Mesenchymal stem cell (in vitro differentiated cells and primary cell): ENCODE measurements at places on chromosomes 13 and 19.
A peak's percentile ranks its signal among the peaks of the same experiment; 100 is the strongest.

DNA sequence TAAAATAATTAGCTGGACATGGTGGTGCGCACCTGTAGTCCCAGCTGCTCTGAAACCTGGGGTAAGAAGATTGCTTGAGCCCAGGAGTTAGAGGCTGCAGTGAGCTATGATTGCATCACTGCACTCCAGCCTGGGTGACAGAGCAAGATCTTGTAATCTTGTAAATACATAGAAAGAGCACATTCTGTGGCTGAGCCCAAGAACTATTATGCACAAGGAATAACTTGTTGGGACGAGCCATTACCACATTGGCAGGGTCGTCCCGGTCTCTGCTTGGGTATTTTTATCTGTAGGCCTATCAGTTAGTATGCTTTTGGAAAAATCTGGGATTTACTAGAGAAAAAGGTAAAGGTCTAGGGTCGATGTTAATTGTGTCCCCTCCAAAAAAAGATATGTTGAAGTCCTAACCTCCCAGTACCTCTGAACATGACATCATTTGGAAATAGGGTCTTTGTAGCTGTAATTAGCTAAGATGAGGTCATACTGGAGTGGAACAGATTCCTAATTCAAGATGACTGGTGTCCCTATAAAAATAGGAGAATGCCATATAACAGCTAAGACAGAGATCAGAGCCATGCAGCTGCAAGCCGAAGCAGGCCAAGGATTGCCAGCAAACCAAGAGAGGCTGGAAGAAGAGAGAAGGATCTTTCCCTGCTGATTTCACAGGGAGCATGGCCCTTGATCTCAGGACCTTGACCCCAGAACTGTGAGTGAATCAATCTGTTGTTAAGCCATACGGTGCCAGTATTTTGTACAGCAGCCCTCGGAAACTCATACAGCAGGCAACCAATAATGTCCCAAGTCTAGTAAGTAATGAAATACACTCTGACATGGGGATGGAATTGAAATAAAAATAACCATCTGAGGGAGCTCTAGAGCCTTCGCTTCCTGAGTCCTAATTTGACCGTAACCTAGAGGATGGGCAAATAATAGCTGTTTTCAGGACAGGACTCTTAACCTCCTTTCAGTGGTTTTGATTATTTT, 77.0 kb downstream of the TM9SF2 start:
- DNase-seq, result peak; percentile 8

- DNase-seq, result no peak
These were observed 2163.1 kb upstream of the PCDH20 start for GRCh38 chr13:63578796-63579195.

DNA sequence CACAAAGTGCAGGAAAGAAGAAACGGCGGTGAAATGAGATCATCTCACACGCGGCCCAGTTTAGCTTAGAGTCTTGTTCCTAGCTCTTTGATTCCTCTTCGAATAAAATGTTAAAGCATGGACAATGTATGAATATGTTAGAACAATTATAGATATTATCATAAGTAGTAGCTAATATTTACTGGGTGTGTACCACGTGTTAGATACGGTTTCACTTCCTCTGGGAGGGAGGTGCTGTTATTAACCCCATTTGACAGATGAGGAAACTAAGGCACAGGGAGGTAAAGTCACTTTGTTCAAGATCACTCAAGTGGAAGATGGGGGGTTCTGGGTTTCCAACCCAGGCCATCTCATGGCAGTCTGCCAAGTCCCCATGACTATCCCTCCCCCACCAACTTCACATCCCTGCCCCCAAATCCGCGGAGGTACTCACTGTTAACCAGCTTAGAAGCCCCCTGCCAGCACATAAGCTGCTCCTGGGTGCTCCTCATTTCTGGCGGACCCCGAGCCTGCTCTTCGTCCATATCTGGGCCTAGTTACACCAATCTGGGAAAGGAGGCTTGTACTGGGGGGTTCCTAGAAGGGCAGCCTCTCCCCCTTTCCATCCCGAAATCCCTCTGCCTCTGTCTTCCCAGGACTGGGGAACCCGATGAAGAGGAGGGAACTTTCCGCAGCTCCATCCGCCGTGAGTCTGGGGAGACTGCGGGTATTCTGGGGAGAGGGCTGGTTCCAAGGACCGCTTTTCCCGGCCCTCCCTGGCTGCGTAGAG, 1.0 kb upstream of the FXYD7 start:
- DNase-seq, result no peak

- DNase-seq, result peak; percentile 67
These were observed 6.4 kb downstream of the KLF2 start for GRCh38 chr19:16330806-16331690.

DNA sequence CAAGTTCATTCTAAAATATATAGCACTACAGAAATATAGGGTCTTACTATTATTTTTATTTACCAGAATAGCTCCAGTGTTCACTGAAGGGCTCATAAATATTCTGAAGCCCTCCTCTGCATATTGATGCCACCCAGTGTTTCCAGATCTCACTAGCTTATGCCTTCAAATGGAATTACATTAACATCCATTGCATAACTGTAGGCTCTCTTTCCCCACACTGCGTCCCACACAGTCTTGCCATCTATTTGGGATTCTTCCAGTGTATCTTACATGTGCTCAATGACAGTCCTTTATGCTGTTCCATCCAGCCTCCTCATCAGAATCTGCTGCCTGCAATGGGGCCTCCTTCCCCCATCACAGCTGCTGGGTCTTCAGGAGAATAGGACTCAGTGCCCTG, 137.2 kb downstream of the CYSLTR2 start:
- DNase-seq, result no peak

DNA sequence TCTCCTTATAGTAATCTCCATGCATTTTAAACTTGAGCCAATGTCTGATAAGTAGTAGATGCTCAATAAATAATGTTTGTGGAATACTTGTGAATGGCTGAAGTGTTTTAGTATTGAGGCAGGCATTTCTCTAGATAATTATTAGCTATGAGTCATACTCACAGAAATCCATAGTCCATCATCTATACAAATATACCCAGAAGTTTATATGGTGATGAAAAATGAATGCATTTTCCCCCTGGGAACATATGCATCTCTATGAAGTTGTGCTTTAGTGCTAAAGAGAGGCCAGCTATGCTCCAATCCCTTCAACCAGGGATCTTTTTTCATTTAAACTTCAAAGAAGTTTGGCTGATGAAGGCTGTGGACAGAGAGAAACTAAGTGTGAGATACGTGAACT, 17.2 kb downstream of the MBNL2 start:
- no peak for DNase-seq
